Fibroblast of pulmonary artery (primary cell): ENCODE measurements at places on chromosomes 7 and 10.

- DNase-seq = no peak
Measured at GRCh38 chr7:41096917-41097316, 606.0 kb downstream of the INHBA start.

GRCh38 chr7:28641752-28642545 is 229.6 kb downstream of the CREB5 start:
- DNase-seq = no peak

DNA sequence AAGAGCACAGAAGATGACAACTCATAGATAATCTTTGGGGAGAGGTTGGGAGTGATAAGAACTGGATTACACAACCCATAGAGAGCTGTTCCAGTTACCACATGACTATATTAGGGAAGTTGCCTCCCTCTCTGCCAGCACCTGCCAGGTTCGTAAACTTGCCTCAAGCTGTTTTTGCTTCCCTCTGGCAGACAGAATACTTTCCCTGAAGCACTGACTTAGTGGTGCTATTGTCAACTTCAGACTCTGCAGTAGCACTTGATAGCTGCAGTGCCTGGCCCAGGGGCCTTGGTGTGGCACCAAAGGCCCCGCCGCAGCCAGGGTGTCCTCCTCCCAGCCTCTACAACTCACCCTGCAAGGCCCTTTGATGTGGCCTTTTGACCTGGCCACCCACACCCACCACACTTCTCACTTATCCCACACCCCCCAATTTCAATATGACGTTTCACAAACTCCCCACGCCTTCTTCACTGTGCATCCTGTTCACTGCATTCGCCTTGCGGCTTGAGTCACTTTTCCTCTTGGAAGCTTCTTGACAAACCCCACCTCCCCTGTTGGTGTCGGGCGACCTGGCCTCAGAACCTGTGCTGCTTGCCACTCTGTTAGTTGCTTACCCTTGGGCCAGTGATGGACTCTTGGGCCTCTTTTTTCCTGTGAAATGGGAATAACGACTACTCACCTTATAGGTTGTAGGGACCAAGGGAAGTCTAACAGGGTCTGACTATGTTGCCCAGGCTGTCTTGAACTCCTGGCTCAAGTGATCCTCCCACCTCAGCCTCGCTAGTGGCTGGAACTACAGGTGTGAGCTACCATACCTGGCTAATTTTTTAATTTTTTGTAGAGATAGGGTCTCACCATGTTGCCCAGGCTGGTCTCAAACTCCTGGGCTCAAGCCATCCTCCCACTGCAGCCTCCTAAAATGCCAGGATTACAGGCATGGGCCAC is 50.2 kb upstream of the PODXL start:
- no peak for DNase-seq

- DNase-seq = peak; percentile 83
Measured at GRCh38 chr7:22121702-22122474, 176.2 kb upstream of the CDCA7L start.

GRCh38 chr7:157011333-157012112 is 1.1 kb upstream of the MNX1 start:
- no peak for DNase-seq

DNA sequence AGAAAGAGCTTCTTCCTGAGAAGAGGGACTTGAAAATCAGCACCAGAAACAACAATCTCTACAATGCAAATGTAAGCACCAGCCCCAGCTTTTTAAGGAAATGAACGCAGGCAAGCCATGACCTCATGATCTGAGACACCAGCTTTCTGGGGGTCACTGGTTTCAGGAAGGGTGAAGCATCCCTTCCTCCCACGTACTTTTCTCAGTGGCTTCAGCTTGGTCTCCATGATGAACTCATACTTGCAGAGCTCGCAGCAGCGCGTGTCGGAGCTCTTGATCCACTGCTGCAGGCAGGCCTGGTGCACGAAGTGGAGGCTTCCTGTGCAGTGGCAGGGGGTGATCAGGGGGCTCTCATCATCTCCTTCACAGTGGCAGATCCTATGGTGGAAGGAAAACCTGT is 87.0 kb downstream of the ALOX5 start:
- no peak for DNase-seq
